ENCODE measurements at places on chromosomes 2 and 18.

- DNase-seq = no peak
Measured at GRCh38 chr2:164722616-164723338, 101.5 kb upstream of the GRB14 start.

GRCh38 chr2:159968279-159968900 lies 94.0 kb downstream of the PLA2R1 start:
- peak; percentile 1 for DNase-seq

- no peak for DNase-seq
Measured at GRCh38 chr2:172280571-172281361, 146.6 kb upstream of the ITGA6 start.

GRCh38 chr2:157523270-157524247 lies 79.7 kb upstream of the CYTIP start:
- DNase-seq = no peak

GRCh38 chr2:107028661-107029060 lies 142.7 kb upstream of the ST6GAL2 start:
- DNase-seq = no peak

GRCh38 chr2:227320305-227321094 lies 4.6 kb upstream of the MFF start:
- no peak for DNase-seq

GRCh38 chr2:223970343-223971128 lies 13.3 kb downstream of the MRPL44 start:
- DNase-seq = no peak

- no peak for DNase-seq
Measured at GRCh38 chr2:96245609-96246390, 20.0 kb downstream of the TMEM127 start.

DNA sequence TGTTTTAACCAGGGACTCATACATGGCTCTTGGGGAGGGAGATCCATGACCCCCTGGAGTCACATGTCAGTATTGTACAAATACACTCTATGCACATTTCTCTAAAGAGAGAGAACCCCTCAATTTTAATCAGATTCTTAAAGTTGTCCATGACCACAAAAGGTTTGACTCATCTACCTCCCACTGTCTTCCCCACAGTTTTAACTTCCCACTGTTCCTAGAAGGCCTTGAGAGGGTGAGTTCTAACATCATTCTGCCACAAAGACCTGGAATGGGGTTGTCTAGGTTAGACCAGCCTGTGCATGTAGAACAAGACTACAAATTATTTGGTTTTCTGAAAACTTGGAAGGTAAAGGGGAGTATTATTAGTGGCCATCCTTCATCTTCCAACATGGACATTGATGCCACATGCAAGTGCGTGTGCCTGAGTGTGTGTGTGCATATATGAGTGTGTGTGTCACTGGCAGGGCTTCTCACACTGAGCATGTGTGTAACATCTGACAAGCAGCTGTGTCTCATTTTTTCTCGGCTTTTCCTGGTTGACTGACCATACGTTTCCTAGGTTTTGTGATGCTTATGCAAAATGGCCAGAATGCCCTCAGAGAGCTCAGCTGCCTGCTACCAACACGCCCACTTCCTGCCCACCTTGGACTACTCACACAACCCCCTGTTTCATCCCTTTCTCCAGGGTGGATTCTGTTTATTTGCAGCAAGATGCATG lies 94.6 kb upstream of the LGALSL start:
- DNase-seq = no peak

DNA sequence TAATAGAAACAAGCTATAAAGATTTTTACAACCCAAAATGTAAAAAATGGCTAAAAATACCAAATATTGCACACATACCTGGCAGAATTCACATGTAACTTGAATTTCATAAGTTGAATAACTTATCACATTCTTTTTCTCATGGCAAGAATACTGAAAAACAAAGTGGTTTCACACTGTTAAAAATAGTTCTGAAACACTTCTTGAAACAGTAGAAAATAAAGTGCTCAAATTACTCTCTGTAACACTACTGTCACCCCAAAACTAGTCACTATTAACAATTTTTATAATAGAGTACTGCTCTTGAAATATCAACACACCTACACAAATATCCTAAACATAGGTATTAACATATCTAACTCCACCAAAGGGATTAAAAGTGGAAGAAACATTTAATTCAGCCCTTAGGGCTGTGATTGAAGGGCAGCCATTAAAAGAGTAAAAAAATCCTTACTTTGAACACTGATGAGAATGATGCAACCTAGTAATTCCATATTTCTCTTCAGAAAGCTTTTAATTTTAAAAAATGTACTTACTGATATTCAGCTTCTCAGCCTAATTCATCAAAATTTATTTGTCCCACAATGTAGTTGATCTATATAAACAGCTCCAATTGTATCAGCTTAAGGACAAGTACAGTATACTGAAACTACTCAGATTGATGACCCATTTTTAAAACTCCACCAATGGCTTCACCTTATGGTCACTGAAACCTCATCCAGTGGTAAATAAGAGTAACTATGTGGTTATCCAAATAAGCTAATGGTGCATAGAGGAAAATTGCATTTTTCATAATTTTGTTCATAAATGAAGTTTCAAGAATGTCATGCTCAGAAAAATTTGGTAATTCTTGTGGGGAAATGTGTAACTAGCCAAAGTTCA lies 31.4 kb downstream of the ATF2 start:
- DNase-seq = no peak

GRCh38 chr2:67974559-67975430 lies 88.0 kb downstream of the C1D start:
- no peak for DNase-seq

- DNase-seq = no peak
Measured at GRCh38 chr18:69230204-69230603, 170.5 kb upstream of the DOK6 start.

- DNase-seq = peak; percentile 61
Measured at GRCh38 chr2:29841386-29842004, 79.9 kb downstream of the ALK start.

GRCh38 chr2:64525317-64525613 lies 1.1 kb downstream of the AFTPH start:
- no peak for DNase-seq

GRCh38 chr2:239600650-239601049 lies 199.8 kb upstream of the HDAC4 start:
- DNase-seq = no peak

DNA sequence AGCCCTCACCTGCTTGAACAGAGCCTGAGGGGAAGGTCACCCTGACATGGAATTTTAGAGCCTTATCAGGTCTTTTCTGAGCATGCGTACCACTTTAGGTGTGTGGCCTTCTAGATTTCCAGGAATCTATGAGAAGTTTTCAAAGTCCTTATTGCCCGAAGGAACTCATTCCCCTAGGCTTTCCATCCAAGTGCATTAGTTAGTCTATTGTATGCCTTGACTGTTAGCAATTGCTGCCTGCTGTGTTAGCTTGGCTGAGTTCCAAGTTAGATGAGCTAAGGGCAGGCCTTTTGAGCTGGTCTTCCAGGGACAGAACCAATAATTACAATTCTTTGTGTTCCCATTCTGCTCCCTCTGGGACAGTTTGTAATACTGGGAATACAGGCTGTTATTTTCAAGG lies 30.8 kb upstream of the PUM2 start:
- peak; percentile 48 for DNase-seq

Data from NCI-H524 (cell line).